ENCODE measurements at places on chromosomes 2 and 18.

GRCh38 chr2:184577743-184578142, 20.6 kb upstream of the ZNF804A start:
- peak; percentile 14 for DNase-seq

DNA sequence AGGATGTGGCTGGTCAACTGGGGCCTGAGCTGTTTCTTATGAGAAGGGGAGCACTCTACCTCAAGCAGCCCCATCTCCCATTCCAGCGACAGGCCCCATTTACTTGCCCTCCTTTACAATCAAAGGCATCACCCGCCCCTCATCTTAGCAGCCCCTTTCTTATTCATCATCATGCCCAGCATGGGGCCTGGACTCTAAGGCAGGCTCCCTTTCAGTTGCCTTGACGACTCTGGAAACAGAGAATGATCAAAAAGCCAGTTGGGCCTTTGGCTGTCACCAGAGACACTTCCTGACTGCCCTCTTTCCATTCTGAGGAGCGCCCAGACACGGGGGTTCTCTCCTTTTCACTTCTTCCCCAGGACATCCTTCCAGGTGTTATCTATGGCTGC, 11.2 kb downstream of the CELF4 start:
- DNase-seq = no peak

GRCh38 chr2:151028691-151029176, 232.9 kb downstream of the RBM43 start:
- DNase-seq = no peak

DNA sequence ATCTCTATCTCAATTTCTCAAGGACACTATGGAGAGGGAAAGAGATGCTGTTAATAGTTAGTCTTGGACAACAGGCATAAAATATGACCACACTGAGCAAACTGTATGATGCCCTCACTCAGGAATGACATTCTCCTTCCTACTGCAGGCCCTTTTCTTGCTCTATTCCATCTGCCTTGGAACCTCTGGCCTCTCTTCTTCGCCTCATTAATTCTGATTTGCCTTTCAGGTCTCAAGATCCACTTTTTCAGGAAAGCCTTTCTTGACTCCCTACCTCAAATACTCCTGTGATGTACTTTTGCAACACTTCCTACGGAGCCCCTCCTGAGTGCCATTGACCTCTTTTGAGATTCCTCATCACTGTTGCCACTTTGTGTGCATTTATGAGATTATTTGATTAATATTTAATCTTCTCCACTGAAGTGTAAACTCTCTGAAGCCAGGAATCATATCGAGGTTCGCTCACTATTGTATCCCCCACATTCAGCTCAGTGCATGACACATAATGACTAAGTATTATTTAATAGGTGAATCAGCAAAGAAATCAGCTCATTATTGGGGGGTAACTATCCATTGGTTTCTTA, 21.3 kb upstream of the SPP2 start:
- no peak for DNase-seq

- no peak for DNase-seq
Observed at GRCh38 chr18:75400366-75400765, 27.1 kb downstream of the SMIM21 start.

- no peak for DNase-seq
Observed at GRCh38 chr18:31241900-31242409, 76.0 kb upstream of the DSG1 start.

DNA sequence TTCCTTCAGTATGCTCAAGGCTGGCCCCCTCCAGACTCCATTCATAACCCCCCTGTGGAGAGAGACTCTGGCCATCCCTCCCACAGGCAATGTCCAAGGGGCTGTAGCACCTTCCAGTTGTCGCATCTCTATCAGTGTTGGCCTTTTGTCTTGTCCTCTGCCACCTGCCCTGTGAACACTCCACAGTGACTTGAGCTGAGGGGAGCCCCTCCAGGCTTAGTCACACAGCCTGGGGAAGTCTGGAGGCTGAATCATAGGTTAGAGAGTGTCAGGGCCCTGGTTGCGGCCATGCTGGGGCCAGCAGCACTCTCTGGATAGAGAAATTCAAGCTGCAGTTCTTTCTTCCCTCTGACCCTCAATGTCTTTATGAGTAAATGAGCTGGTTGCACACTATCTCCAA, 64.7 kb downstream of the GYPC start:
- no peak for DNase-seq

DNA sequence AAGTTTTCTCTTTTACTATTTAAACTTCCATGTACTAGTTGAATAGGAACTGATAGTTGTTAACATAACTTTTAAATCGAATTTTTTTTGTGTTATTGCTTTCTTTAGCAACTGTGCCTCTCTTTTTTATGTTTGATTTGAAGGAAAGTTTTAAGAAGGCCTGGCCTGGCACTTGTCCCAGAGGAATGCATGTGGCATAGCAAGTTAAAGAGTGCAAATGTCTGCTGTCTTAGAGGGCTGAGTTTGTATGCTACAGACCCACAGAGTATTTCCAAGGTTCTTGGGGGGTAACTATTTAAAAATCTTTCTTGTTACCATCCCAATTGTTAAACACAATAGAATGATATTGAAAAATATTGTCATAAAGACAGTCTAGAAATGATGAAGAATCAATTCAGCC, 47.0 kb downstream of the MTCL1 start:
- no peak for DNase-seq

DNA sequence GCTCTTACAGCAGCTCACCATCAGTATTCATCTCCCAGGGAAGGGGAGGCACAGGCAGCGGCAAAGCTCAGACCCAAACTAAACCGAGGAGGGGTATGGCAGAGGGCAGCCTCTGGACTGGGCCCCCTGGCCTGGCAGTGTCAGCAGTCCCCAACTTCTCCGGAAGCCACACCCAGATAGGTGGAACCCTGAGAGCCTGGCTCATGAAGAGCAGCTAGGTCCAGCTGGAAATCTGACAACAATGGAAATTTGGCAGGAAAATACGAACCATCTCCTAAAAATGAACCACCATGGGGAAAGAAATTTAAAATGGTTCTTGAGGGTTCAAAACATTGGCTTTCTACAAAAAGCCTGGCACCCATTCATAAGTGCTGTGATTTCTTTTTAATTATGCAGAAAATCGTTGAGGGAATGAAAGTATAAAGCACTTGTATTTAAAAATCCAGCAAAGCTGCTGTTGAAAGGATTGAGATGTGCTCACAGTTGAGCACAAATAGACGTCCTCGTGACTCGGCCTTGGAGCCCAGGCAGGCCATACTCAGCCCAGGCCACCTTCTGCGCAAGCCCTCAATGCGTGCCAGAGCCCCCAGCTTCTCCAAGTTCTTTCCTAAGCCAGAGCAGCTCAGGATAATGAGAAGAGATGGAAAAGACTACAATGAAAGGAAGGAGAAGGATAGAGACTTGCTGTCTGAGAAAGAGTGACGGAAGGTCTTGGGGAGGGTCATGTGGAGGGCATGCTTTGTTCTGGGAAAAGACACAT, 93.0 kb downstream of the COL6A3 start:
- peak; percentile 32 for DNase-seq

- DNase-seq = no peak
Observed at GRCh38 chr18:3495691-3496430, 45.9 kb downstream of the TGIF1 start.

DNA sequence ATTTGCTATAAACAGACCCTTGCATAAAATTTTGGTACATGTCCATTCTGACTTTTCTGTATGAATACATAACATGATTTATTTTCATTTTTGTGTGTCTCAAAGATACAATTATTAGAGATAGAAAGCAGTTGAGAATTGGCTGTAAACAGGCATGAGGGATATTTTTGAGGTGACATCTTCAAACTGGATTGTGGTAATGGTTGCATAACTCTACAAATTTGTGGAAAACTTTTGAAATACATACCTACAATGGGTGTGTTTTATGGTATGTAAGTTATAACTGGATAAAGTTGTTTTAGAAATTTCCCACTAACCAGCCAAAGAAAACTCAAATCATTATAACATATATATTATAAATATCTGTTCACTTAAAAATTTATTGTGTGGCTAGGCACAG, 39.6 kb downstream of the GREB1L start:
- DNase-seq = no peak

DNA sequence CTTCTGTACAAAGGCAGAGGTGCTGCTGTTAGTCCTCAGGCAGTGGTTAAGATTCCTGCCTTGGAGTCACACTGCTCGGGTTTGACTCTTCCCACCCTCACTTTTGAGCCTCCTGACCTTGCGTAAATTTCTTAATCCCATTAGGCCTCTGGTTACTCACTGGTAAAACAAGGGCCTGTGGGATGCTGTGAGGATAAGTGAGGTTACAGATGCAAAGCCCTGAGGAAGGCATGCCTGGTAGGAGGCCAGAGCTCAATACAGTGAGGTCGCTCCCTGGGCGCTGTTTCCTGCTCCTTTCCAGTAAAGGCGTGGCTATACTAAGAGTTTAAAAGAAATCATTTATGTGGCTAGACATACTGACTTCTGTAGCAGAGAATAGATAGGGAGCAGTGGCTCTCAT, 127.5 kb upstream of the TMEM200C start:
- DNase-seq = no peak

DNA sequence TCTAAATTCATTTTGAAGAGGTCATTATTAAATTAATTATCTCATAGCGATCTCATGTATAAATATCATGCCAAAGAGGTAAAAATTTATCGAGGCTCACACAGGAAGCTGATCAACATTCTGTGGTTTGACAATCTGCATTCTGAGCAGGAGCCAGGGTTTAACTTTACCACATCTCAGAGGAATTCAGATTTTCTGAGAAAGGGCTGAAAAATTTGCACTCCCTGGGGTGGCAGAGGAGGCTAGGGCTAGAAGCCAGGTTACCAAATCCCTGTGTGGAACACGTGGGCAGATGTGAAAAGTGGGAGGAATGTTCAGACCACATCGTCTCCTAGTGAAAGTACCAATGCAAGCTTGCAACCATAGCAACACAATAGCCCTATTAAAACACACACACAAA, 63.5 kb upstream of the CTLA4 start:
- DNase-seq = peak; percentile 74

- DNase-seq = no peak
Observed at GRCh38 chr2:241772063-241772499, 4.5 kb upstream of the GAL3ST2 start.

DNA sequence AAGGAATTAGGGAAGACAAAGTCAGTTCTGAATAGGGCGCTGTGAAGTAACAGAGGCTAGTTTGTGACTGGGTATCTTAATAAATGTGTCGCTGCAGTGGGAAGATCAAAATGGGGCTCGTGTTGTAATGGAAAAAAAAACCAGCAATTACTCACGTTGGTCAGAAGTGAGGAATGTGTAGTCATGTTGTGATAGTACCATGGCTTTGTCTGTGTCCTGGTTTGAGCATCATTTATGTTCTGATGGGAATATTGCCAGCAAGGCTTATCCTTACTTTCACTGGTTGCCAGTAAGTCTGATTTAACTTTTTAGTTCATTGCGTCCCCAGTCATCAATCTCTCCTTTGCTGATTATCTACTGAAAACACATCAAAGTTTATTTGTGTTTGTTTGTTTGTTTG, 467.6 kb downstream of the NYAP2 start:
- DNase-seq = no peak

DNA sequence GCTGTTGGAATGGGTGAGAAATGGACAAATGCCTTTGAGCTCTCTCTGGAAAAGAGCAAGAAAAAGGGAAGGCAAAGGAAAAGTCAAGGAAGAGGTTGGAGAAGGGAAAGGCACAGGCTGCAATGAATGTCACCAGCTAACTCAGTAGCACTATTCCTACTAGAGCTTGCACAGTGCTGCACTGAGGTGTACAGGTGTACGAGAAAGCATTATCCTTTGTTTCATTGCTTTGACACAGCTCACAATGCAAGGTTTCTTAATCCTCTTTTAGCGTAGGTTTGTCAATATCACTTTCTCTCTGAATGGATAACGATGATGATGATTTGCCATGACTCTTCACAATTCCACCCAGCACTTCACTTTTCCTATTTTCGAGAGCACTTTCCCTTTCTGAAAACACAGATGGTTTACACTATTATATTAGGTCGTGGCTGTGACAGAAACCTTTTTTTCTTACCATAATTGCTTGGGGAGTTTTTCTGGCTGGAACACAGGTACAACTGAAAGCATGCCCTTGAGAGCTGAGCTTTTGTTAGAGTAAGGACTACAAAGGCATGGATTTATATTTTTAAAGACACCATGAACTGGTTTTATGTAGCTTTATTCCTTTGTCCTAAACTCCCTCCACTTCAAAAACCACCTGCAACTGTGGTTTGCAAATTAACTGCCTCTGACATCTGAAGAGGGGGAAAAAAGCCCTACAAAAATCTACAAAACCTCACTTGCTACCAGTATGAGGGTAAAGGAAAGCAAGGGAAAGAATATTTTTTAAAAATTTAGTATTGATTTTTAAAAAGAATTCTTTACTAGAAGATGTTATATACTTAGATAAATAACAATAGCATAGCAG, 265.5 kb downstream of the TGIF1 start:
- DNase-seq = no peak

- peak; percentile 26 for DNase-seq
Observed at GRCh38 chr18:5895876-5896740, 786 bp upstream of the TMEM200C start.

DNA sequence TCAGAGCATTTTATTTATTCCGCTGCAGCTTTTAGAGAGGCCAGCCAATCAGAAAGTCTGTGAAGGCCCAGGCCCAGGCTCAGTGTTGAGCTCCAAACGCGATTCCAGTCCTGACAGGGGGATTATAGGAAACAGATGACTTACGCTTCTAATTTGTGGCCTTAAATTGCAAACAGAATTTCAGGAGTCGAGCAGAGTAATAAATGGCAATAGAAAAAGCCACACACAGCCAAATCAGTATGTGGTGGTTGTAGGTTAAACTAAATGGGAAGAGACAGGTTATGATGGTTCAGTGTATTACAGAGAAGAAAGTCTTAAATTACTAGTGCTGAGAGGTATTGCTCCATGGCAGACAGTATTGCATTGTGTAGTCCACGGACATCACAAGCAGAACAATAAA, 131.0 kb upstream of the ZEB2 start:
- DNase-seq = no peak

- peak; percentile 54 for DNase-seq
Observed at GRCh38 chr2:10846110-10846861, 33.7 kb upstream of the PDIA6 start.

- no peak for DNase-seq
Observed at GRCh38 chr18:21316296-21316695, 74.3 kb downstream of the GREB1L start.

GRCh38 chr18:63409301-63409700, 13.0 kb downstream of the VPS4B start:
- DNase-seq = no peak

- DNase-seq = no peak
Observed at GRCh38 chr18:32542221-32542798, 71.6 kb upstream of the GAREM1 start.
